Renal cortical epithelial cell (primary cell): ENCODE measurements at places on chromosomes 5 and 9. TPM values are rescaled to one million over a fixed set of nuclear protein-coding genes. Genes with fewer than 3 reads are reported as not detected.

PIK3R1 gene
- total RNA-seq, result 29.0 and 76.5 TPM in 2 replicates

PCDHGB5 gene
- 9.4 and 17.8 TPM in 2 replicates for total RNA-seq

CER1 gene
- total RNA-seq, result not detected in 2 replicates

PFN3 gene
- total RNA-seq, result not detected in 2 replicates

NTNG2 gene
- 0.15 and 0.17 TPM in 2 replicates for total RNA-seq
